Activated naive CD4-positive, alpha-beta T cell treated with anti-CD3 and anti-CD28 coated beads, Interleukin-2, amount 10 ng/mL, durations not matched to agents 5 hours and 36 hours (primary cell): ENCODE measurements at places on chromosomes 5 and 9. TPM values are rescaled to one million over a fixed set of nuclear protein-coding genes. Genes with fewer than 3 reads are reported as not detected.

The IRX4 gene
- total RNA-seq, result not detected

The ANKRD33B gene
- 3.3 TPM for total RNA-seq

The PNPLA7 gene
- 7.0 TPM for total RNA-seq

The MYOT gene
- not detected for total RNA-seq
